ENCODE measurements at places on chromosomes 5 and 9.

DNA sequence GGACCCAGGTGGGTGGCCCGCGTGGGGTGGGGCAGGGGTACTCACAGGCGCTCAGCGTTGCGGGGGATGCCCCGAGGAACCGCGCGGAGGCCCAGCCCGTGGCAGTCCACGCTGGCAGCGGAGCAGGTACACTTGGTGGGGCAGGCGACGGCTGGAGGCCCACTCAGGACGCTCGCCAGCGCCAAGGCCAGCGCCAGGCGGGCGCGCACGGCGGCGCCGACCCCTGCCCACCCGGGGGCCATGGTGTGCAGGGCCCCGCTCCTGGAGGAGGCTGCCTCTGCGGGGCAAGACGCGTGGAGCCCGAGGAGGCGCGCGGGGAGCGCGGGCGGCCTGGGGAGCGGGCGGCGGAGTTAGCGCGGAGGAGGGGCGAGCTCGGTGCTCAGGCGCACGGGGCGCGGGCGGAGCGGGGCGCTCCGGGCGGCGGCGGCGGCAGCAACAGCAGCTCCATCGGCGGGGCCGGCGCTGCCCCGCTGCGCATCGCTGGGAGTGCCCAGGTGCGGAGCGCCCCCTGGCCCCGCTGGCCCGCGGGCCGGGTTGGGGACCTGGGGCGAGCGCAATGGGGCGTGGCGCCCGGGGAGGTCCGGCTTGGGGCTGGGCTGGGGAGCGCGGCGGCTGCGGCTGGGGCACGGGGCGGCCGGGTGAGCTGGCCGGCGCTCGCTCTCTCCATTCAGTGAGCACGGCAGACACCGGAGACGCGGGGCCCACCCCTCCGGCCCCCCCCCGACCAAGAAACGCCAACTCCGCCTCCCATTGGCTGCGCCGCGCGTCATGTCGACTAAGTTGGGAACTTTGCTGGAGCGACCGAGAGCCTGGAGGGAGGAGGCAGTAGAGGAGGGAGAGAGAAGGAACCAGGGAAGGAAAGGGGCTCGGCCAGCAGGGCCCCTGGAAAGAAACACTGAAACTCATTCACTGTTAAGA, at the start of gene SLIT3:
Gene SLIT3 (minus strand): TSS at position 672 of the 918 bp plus-strand sequence. CDS start 430 bp downstream, at position 242.
- no peak for DNase-seq

GRCh38 chr9:114302727-114303126, 20.2 kb upstream of the ORM1 start:
- DNase-seq, result no peak

DNA sequence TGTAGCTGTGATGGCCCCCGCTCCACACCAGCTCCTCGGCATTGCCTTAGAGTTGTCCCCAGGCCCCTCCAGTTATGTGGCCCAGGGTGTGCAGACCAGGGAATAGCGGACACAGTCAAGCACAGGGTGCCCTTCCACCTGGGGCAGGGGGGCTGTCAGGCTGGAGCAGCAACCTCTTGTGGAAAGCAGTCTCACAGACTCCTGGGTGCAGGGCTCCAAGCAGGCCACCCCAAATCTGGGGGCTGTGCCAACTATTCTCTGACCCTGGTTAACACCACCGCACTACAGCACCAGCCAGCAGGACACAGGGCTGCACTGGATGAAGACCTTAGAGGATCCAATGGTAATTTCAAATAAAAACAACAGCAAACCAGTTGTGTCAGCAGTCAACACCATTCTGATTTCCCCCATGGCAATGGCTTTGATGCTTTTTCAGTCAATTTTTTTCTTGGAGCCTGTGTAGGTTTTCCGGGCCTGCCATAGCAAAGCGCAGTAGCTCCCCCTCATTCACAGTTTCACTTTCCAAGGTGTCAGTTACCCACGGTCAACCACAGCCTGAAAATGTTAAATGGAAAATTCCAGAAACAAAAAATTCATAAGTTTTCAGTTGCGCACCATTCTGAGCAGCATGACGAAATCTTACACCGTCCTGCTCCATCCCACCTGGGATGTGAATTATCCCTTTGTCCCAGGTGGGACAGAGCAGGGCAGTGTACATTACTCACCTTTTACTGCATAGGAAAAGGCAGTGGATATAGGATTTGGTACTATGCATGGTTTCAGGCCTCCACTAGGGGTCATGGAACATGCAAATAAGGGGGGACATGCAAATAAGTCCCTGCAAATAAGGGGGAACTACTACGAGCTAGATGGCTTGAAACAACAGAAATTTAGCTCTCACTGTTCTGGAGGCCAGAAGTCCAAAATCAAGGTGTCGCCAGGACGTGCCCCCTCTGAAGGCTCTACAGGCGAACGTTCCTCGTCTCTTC, 49.0 kb downstream of the C5orf15 start:
- DNase-seq, result no peak

GRCh38 chr5:90602681-90603080, 44.1 kb downstream of the ADGRV1 start:
- no peak for DNase-seq

All from brain pericyte (primary cell).